Right cardiac atrium (tissue), 5 donors: ENCODE measurements at places on chromosomes 2 and 18. TPM values are rescaled to one million over a fixed set of nuclear protein-coding genes. Genes with fewer than 3 reads are reported as not detected.
A peak's percentile ranks its signal among the peaks of the same experiment; 100 is the strongest.

EML6 gene
- total RNA-seq: 0.26 TPM

CAPN14 gene
- 0.08 TPM for total RNA-seq

PTPRN gene
- not detected for total RNA-seq

SERPINB3 gene
- not detected for total RNA-seq

SLC5A7 gene
- total RNA-seq: not detected

SAG gene
- not detected for total RNA-seq

AGFG1 gene
- 65.3 TPM for total RNA-seq

MROH2A gene
- not detected for total RNA-seq

THOC1 gene
- total RNA-seq: 17.3 TPM

IL18R1 gene
- 2.9 TPM for total RNA-seq

ESCO1 gene
- 11.2 TPM for total RNA-seq

BOK gene
- total RNA-seq: 15.0 TPM

GRCh38 chr2:164737612-164738081 lies 104.0 kb downstream of the COBLL1 start:
- peak; percentile 42 for DNase-seq

GRCh38 chr2:1491751-1492150 lies 78.5 kb downstream of the TPO start:
- DNase-seq: no peak

- no peak for DNase-seq
Measured at GRCh38 chr2:179825494-179825893, 35.9 kb downstream of the ZNF385B start.

DNA sequence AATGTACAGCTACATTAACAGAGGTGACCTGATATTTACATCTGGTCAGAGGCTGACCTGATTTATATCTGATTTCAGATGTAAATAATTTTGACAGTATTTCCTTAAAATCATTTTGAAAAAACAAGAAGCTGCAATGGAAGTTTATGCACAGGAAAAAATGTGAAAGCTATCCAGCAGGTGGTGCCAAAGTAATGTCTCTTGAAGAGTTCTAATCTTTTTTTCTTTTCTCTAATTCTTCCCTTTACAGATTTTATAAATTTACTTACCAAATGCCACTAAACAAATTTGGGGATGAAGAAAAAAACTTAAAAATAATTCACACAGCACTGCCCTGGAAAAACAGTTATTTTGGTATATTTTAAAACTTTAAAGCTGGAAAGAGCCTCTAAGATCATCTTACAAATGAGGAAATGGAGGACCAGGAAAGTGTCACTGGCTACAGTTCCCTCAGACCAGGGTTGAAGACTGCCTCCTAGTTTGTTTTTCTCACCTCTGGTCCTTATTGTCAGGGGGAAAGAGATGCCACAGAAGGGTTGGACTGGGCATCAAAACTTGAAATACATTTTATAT lies 16.4 kb upstream of the FBLN7 start:
- DNase-seq: no peak

- no peak for DNase-seq
Measured at GRCh38 chr2:55107436-55107835, 57.2 kb upstream of the RTN4 start.

DNA sequence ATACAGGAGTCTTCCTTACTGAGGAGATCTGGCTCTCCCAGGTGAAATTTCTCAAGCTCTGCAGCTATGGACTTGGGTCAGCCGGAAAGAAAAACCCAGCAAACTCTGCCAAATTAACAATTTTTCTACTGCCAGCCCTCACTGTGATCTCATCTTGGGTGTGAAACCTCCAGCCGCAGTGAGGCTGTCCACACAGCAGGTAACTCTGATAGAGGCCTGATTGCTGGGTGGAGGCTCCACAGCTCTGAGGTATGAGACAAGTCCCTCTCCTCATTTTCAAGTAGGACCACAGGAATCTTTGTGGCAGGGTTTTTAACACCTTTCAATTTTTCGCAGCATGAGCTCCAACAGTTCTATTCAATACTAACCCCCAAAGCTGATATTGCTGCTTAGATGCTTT lies 430.6 kb upstream of the RAB6C start:
- DNase-seq: no peak

- DNase-seq: no peak
Measured at GRCh38 chr2:239928391-239929350, 96.5 kb downstream of the NDUFA10 start.

DNA sequence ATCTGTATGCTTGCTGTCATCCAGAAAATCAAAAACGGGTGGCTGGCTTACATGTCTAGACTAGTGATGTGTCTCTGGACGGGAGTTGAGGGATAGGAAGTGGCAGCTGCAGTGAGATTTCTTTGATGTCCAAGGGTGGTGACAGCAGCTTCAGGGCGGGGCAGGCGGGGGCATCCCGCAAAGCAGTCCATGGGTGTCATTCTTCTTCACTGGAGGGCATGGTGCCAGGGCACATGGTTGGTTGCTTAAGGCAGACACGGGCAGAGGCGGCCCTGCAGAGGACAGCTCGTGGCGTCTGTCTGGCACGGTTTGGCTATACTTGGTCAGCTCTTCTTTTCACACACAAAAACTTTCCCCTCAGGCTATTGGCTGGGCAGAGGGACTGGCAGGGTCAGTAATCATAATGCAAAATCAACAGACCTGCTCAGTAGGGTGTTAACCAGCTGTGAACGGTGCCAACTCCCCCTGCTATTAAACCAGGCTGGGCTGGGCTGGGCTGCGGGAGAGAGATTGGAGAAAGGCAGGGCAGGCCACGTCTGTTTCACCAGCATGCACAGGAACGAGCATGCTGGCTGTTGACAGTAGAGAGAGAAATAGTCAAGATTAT lies 63.7 kb downstream of the COL4A3 start:
- peak; percentile 75 for DNase-seq

DNA sequence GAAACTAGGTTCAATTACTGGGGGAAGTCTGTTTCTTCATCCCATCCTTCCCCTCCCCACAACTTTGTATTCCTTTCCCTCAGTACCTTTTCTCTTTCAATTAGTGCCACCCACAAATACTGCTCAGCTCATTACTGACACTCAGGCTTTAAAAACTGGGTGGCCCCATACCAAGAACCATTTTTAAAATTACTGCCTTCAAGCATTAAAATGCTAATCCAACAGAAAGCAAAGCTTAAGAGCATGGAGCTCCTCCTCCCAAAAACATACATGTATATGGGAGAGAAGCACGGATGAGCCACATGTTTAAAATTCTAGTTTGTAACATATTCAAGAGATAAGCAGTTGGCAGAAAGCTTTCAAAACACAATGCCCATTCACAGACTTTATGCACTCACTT lies 44.0 kb downstream of the IRS1 start:
- no peak for DNase-seq

GRCh38 chr18:7157760-7158159 lies 40.2 kb upstream of the LAMA1 start:
- DNase-seq: no peak

DNA sequence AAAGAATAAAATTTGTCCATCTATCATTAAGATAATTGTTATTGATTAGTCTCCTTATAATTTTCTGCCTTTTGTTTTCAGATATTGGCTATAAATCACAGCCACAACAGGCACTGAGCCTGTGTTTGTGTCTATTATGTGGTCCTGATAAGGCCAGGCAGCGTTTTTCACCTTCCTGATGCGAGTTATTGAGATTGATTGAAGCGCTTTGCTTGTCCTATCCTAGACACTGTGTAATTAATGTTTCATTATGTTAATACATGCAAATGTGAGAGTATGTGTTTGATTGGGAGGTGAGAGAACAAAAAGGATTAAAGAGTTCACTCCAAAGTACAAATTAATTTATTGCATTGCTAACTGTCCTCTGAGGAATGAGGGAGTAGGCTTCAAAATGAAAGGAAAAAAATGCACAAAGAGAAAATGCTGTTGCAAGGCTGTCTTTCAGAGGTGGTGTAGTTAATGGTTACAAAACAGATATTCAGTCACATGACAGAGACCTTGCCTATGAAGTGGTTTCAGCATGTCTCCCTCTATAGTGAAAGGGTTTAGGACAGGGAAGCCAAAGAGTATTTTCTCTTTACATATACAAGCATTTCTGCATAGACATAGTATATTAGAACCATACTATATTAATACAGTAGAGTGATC lies 391.1 kb downstream of the DCC start:
- DNase-seq: no peak

DNA sequence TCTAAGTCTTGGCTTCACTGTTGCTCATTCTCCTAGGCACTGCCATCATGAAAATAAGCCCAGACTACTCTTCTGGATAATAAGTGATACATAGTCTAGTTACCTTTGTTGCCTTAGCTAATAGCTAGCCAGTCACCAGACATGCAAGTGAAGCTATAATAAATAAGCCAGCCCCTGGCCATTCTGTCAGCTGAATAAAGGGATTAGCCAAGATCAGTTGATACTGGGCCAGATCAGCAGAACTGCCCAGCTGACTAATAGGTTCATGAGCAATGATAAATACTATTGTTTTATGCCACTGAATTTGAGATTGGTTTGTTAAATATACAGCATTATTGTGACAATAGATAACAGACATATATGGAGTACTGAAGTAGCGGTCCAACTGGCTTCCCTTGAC lies 8.0 kb upstream of the C2orf69 start:
- DNase-seq: no peak

GRCh38 chr2:46381871-46382270 lies 84.7 kb downstream of the EPAS1 start:
- DNase-seq: no peak

- DNase-seq: no peak
Measured at GRCh38 chr18:79677221-79677620, 2.4 kb upstream of the CTDP1 start.

- no peak for DNase-seq
Measured at GRCh38 chr2:99801327-99801901, 311.6 kb upstream of the REV1 start.

DNA sequence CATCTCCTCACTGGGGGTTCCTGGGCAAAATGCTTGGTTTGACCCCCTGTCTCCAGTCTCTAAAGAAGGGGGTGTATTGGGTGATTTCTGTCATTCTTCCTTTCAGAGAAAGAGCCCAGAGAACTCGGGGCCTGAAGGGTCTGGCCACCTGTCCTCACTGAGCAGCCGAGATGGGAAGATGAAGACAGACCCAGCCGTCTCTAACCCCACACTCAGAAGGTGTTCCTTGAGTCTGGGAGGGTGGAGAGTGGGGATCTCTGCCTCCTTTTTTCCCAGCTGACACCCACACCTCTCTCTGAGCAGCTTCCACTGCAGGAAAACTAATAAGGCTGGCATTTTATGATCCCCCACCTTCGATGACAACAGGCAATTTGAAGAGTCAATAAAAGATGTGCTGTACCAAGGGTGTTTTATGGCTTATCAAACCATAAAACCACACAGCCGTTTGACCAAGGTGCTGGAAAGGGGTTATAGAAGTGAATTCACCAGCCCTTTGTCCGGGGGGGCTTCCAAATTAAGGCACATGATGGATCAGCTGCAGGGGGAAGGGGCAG lies 213.8 kb downstream of the SMAD2 start:
- no peak for DNase-seq

GRCh38 chr2:219500135-219500534 lies 1.4 kb downstream of the GMPPA start:
- DNase-seq: peak; percentile 7

DNA sequence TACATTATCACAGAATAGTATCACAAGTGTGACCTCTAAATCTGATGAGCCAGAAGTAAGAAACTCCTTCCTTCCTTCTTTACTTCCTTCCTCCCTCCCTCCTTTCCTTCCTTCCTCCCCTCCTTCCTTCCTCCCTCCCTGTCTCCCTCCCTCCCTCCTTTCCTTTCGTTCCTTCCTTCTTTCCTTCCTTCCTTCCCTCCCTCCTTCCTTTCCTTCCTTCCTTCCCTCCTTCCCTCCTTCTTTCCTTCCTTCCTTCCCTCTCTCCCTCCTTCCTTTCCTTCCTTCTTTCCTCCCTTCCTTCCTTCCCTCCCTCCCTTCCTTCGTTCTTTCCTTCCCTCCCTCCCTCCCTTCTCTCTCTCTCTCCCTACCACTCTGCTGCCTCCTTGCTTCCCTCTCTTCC lies 359.2 kb downstream of the OSR1 start:
- DNase-seq: no peak

- DNase-seq: no peak
Measured at GRCh38 chr2:126719833-126720351, 63.9 kb downstream of the GYPC start.

GRCh38 chr18:6107794-6108193 lies 212.5 kb upstream of the TMEM200C start:
- DNase-seq: no peak

DNA sequence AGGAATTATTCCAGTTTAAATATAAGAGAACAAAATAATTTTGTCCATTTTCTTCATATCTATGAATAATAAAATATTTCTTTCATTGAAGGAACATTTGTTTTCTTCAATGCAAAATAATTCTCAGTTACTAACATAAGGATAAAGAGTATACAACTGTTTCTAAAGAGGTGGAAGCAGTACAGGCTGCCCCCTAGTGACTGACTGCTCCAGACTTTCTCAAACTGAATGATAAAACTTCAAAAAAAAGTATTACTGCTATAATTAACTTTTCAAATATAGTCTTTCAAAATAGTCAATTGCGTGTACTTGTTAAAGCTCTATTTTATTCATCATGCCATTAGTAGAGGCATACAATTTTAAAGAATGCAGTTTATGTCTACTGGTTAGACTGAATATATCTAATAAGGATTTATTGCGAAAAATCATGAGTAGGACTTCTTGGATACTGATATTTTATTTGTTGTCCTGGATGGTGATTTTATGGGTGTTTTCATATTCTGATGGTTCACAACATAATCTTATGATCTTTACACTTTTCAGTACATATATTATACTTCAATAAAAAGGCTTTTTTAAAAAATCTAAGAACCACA lies 100.1 kb downstream of the WDPCP start:
- peak; percentile 52 for DNase-seq

DNA sequence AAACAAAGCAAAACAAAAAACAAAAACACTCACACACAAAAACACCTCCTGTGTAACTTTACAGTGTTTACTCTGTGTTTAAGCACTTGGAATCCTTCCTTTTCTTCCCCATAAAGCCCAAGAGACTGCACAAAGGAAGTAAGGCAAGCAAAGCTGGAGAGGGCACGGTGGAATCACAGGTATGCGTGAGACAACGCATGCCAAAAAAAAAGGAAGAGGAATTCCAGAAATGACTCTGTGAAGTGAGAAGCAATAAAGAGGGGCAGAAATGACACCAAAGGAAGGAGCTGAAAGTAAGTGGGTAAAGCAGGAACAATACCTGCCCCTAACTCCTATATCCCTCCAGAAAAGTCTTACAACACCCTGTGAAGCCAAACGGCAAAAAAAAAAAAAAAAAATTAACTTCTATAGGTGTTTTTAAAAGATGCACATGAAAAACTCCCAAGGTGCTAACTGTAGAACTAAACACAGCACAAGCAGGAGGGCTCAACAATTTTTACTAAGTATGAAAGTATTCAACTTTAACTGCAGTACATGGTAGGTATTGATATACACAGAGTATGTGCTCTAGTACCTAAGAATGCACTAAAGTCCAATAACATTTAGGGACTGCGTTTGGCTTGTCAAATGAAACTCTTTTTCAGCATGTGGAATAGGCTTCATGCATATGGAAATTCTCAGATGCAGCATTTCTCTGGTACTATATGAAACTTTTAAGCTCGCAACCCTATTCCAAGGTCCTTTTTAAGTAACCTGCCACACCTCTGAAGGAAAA lies 9.1 kb downstream of the RND3 start:
- DNase-seq: no peak
